Activated T-cell treated with anti-CD3 and anti-CD28 coated beads, Interleukin-2, amount 50 U/mL, for 48 hours (primary cell): ENCODE measurements at places on chromosomes 6 and 20.

DNA sequence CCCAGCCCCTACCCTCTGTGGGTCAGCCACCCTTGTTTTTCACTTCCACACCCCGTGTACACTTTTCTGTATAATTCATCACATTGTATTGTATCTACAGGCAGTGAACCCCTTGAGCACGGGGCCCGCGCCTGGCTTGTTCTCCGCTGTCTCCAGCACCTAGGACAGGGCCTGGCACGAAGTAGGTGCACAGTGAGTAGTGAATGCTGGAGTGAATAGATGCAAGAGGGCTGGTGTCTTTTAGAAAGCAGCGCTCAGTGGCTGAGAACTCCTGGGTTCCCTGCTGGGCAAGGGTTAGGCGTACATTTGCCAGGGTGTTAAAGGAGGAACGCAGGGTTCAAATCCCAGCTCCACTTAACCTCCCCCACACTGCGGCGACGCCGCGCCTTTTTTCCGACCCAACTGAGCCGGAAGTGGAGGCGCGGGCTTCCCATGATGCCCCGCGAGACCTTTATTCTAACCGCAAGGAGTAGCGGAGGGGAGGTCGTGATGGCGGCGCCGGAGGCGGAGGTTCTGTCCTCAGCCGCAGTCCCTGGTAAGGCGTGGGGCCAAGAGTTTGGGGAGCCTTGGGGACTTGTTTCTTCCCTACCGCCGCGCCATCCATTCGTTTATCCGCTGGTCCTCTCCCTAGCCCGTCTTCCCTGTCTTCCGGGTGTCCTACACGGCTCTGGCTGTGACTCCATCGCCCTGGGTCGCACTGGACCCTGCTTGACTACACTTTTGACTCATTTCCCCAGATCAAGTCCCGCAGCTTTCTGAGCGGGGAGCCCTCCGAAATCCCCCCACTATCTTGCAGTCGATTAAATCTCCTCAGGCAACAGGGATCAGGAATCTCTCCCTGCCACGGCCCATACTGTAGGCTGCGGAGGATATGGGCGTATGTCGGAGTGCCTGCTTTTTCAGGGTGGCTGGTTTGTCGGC lies at the start of gene MAD2L1BP:
TSS of gene MAD2L1BP (plus strand) at position 454 of the 921 bp plus-strand sequence. CDS start at position 490, 36 bp downstream.
- DNase-seq, result peak; percentile 92

GRCh38 chr20:3811467-3812258 lies 8.7 kb upstream of the AP5S1 start:
- peak; percentile 91 for DNase-seq

DNA sequence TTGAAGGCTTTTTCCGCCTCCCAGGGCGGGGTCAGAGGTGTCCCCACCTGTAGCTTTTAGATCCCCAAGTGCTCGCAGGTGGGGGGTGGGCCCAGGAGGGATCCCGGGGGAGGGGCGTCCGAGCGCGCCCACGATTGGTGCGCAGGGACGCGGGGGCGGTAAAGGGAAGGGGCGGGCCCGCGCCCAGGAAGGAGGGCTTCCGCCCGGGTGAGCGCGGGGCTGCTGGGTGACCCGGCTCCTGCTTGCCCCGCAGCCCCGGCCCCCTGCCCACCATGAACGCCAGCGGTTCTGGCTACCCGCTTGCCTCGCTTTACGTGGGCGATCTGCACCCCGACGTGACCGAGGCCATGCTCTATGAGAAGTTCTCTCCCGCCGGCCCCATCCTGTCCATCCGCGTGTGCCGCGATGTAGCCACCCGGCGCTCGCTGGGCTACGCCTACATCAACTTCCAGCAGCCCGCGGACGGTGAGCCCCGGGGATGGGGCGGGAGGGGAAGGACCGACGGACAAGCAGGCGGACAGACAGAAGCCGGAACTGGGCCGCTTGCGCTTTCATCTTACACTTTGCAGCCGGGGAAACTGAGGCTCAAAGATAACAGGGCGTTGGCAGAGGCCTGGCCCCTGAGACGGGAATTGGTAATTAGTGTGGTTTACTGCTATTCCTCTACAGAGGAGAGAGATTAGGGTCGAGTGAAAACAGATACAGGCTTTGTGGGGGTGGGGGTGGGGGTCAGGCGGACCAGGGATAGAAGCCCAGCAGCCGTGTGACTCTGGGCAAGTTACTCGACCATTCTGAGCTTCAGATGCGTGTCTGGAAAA lies at the start of gene PABPC1L:
TSS of gene PABPC1L (plus strand) at position 189 of the 818 bp plus-strand sequence. CDS start at position 273, 84 bp downstream.
- peak; percentile 88 for DNase-seq

DNA sequence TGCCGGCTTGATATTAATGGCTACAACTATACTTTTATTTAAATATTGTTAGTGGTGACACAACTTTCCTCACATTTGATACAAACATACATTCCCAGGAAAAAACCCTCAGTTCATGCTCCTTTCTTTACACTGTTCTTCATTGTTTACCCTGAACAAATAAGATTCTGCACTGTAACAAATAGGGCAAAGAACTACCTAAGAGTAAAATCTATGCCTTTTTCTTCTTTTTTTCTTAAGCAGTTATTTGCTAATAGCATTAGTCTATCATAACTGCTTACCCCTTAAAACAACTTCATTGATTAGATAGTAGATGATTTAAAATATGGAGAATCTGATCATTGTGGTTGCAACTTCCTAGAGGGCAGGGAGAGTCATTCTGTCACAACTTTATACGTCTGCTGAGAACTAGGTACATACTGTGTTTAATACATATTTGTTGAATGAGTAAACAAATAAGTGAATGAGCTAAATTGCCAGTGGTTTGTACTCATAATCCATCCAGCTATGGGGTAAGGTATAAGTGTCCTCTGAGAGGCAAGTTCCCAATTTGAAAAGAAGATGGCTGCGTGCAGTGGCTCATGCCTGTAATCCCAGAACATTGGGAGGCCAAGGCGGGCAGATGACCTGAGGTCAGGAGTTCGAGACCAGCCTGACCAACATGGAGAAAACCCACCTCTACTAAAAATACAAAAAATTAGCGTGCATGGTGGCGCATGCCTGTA lies 161.0 kb downstream of the CDK19 start:
- no peak for DNase-seq

DNA sequence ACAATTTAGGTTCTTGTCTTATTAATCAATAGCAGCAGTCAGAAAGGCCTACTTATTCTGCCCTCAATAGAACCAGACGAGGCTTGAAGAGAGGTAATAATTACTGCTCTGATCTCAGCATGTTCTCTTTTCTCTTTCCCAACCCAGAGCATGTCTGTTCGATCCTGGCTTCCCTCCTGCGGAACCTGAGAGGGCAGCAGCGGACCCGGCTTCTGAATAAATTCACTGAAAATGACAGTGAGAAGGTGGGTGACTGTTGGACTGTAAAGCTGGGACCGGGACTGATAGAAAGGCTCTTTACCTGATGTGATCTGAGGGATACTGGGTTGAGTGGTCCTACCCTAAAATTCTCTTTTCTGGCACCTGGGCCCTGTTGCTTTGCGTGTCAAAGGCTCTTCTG lies 63.0 kb upstream of the VSTM2L start:
- no peak for DNase-seq

DNA sequence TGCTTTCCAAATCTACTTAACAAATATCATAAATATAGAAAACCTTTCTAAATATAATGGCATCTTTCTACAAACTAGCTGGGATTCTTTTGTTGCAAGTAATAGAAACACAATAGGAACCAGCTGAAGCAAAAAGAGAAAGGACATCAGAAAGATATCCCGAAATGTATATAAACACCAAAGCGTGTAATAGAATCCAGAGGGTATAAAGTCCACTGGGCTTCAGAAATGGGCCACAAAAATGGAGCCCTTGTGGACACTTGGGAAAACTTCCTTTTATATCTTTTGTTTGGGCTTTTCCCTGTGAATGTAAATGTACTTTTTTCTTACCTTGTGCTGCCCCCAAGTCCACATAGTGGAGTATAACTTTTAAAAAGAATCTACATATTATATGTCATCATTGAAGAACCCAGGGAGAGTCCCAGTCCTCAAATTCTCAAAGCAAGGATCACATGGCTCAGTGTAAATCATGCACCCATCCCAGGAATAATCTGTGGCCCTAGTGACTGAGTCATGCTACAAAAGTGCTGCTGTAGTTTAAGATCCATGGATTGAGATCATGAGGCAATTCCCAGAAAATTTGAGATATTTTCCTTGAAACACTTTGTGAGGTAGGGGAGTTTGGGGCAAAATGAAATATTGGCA lies 457.0 kb downstream of the EPM2A start:
- DNase-seq, result no peak

DNA sequence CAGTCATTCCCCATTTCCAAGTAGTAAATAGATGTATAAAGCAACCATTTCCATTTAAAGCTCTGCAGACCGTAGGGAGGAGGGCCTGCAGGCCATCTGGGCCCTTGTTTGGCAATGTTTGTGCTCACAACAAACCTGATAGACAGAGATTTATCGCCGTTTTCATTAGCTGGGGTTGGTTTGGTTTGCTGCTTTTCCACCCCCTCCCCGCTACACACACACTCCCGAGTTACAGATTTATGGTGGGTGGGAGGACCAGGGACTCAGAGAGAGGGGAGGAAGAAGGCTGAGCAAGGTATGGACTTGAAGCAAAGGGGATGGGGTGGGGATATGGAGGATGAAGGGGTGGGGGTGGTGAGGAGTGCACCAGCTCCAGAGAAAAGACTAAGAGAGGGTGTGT lies 36.6 kb upstream of the FOXP4 start:
- no peak for DNase-seq

DNA sequence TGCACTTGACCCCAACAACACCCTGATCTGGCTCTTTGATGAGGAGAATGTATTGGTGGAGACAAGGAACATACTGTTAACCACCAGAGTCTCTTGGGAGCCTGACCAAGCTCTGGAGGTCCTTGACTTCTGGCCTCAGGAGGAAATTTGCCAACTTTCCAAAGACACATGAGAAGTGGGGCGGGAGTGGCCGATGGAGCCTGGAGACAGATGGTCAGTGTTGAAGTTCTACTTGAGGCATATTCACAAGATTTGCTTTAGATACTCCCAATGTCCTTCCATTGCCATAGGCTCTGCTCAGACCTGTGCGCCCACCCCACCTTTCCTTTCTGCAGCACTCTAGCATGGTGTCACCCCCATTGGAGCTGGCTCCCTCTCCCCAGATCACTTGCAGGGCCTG lies 241.0 kb downstream of the SLC24A3 start:
- DNase-seq, result no peak

- DNase-seq, result no peak
Measured at GRCh38 chr6:43268355-43268700, 25.0 kb downstream of the TTBK1 start.

GRCh38 chr6:5723841-5724691 lies 282.7 kb downstream of the NRN1 start:
- no peak for DNase-seq

DNA sequence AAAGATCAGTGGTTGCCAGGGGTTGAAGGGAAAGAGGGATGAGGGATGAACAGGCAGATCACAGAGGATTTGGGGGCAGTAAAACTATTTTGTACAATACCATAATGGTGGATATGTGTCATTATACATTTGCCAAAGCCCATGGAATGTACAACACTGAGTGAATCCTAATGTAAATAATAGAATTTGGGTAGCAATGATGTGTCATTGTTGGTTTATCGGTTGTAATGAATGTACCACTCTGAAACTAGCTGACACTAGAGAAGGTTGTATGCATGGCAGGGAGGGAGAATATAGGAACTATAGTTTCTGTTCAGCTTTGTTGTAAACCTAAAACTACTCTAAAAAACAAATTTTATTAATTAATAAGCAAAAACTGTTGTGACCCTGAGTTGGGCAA lies 17.8 kb upstream of the ASF1A start:
- no peak for DNase-seq

GRCh38 chr6:100504786-100505737 lies 40.3 kb upstream of the SIM1 start:
- no peak for DNase-seq

GRCh38 chr6:158817728-158818580 lies 1.2 kb downstream of the EZR start:
- peak; percentile 88 for DNase-seq

- no peak for DNase-seq
Measured at GRCh38 chr6:125110056-125110455, 43.5 kb upstream of the TPD52L1 start.

DNA sequence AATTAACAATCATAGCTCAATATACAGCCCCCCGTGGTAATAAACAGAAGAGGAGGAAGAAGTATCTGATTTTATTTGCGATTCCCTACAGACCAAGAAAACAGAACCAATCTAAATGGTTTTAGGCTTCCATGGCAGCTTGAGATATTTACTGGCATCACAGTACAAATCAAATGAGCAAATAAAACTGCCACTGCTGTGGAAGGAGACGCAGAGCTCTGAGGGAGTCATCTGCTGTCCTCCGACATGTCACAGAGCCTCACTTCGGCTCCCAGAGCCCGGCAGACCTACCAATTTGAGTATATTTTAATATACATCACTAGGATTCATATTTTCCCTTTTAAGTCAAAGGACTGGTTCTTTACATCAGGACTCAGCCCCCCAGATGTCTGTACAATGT lies 145.2 kb upstream of the KCNQ5 start:
- DNase-seq, result no peak

- no peak for DNase-seq
Measured at GRCh38 chr6:112281821-112282615, 27.7 kb upstream of the LAMA4 start.

DNA sequence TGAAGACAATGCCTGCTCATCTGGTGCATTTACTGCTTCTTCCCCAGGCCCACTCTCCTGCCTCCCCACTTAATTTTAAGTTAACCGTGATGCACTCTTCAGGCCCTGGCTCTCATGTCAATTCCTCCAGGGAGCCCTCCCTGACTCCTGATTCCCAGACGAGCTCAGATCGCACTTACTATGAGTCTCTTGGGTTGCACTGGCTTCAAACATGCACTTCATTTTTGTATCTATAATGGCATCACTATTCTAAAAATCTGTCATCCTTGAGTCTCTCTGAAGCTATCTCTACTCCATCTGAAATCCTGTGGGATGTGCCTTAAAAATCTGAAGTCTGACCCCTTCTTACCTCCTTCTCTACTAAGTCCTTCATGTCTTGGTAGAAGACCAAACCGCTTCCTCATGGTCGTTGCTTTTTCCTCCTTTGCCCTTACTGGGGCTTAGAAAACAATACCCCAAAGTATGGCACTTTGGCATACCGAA lies 24.7 kb downstream of the COX4I2 start:
- DNase-seq, result no peak

- DNase-seq, result no peak
Measured at GRCh38 chr6:42225029-42225339, 7.3 kb upstream of the MRPS10 start.

GRCh38 chr6:65650086-65650485 lies 56.9 kb downstream of the EYS start:
- no peak for DNase-seq

GRCh38 chr6:160959726-160960435 lies 31.7 kb upstream of the MAP3K4 start:
- no peak for DNase-seq

DNA sequence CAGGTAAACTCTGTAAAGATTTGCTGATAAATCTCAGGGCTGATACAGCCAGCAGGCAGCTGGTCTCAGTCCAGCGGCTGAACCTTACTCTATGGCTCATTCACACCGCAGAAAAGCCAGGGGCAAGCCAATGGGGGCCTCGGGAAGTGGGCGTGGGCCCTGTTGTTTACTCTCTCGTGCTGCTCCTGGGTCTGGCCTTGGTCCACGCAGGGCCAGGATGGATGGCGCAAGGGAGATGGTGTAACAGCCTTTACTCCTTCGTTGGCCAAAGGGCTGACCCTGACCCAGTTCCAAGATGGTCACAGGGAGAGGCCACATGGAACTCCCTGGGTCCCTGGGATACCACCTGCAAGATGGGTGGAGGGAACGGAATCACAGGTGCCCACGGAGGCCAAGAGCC lies 16.2 kb downstream of the KCNK17 start:
- no peak for DNase-seq
